Activated naive CD4-positive, alpha-beta T cell treated with anti-CD3 and anti-CD28 coated beads, Interleukin-2, amount 10 ng/mL, durations not matched to agents 7 days and 5 days (primary cell): ENCODE measurements at places on chromosomes 4 and X.
A peak's percentile ranks its signal among the peaks of the same experiment; 100 is the strongest.

GRCh38 chr4:19455196-19455595 lies 796.5 kb upstream of the SLIT2 start:
- DNase-seq: no peak

GRCh38 chrX:9708923-9709553 lies 56.6 kb downstream of the GPR143 start:
- peak; percentile 82 for DNase-seq

- DNase-seq: no peak
These were observed 10.5 kb upstream of the DHX15 start for GRCh38 chr4:24594887-24595286.

- DNase-seq: no peak
These were observed 199.4 kb upstream of the DDX53 start for GRCh38 chrX:22800360-22800759.
